ENCODE measurements at places on chromosomes 16 and 17. TPM values are rescaled to one million over a fixed set of nuclear protein-coding genes. Genes with fewer than 3 reads are reported as not detected.

DNA sequence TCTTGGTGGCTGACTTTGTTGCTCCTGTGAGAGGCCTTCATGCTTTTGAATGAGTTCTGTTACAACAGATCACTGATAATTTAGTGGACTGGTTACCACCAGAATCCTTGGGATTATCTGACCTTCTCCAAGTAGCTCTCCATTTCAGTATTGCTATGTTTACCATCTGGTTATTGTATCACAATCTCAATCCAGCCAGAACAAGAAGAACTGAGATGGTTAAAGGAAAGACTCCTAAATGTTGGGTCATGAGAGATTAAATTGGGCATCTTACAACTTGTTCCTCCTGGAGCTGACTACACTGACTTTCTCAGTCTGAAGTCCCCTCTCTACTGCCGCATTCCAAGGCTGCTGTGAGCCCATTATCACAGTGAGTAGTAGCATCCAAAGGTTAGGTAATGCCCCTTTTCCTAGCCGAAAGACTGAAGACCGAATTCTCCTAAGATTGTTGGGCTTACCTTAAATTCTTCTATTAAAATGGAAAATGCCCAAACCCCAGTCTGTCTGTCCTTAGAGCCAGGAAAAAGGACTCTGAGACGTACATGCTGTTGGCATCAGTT lies 181.7 kb upstream of the TBX2 start:
- DNase-seq, result no peak

Gene CDRT4
- 34.1 TPM for total RNA-seq

- no peak for DNase-seq
These were observed 1.5 kb upstream of the SRCAP start for GRCh38 chr16:30697264-30698138.

GRCh38 chr16:54253118-54253517 lies 33.5 kb downstream of the IRX3 start:
- DNase-seq, result no peak

DNA sequence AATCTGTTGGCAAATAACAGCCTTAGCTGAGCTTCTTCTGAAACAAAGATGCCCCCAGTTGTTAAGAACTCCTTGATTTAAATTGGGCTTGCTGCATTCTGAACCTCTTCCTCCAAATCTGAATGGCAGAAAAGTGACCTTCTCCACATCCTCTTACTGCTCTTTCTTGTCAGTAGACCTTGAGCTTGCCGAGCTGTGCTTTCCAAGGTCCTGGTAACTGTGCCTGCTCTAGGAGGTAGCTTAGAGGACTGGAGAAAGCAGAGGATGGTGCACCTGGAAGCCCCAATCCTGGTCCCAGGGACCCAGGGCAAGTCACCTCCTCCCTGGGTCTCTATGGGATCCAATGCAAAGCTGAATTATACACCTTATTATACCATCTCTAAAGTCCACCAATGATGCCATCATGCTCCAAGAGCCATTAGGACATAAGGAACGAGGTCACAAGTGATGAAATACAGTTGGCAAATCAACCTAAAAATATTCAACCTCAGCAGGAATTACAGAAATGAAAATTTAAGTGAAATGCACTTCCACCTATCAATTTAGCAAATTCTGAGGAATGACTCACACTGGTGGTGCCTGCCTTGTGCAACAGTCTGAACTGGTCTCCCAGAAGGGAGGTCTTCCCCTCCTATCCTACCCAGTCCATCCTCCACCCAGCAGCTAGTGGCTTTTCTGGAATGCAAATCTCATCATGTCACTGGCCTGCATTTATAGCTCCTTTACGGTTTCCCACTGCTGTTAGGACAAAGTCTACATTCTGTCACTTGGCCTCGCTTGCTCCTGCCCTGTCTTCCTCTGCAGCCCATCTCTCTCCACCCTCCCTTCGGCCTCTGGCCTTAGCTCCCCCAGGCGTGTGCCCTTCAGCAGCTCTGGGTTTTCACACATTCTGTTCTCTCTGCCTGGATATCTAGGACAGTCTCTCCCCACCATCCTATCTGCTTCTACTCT lies 36.6 kb downstream of the TOM1L2 start:
- DNase-seq, result no peak

DNA sequence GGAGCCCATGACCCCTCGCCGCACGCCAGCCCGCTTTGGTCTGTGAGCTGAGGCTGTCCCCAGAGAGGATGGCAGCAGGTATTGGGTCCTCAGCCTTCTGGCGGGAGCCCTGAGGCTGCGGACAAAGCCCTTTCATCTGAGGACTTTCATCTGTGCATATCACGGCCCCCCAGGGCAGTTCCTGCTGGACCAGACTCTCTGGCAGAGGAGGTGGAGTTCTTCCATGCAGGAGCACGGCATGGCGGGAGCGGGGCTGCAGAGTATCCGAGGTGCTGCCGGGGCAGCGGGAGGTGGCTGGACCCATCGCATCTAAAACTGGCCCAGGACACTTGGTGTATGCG lies 18.8 kb downstream of the DHX38 start:
- no peak for DNase-seq

- peak; percentile 86 for DNase-seq
These were observed at the start of gene SPIRE2 for GRCh38 chr16:89828199-89828869. TSS of gene SPIRE2 (plus strand) at chr16:89828475. CDS start at chr16:89828551, 76 bp downstream.

- no peak for DNase-seq
These were observed 209.5 kb upstream of the MPHOSPH6 start for GRCh38 chr16:82379551-82379950.

DNA sequence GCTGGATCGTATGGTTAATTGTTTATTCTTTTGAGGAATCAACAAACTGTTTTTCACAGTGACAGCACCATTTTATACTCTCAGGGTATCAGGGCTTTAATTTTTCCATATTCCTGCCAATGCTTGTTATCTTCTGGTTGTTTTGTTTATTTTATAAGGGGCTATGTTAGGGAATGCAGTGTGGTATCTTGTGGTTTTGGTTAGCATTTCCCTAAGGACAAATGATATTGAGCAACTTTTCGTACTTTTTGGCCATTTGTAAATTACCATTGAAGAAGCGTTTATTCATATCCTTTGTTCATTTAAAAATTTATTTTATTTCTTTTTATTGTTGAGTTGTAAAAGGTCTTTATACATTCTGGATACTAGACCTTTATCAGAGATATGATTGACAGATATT lies 322.0 kb upstream of the SALL1 start:
- DNase-seq, result no peak

- no peak for DNase-seq
These were observed 24.8 kb downstream of the CYB5D2 start for GRCh38 chr17:4167786-4168185.

Measured in mesothelial cell of epicardium (in vitro differentiated cells).